ENCODE measurements at places on chromosomes 12 and 14. TPM values are rescaled to one million over a fixed set of nuclear protein-coding genes. Genes with fewer than 3 reads are reported as not detected.

KERA gene
- not detected for total RNA-seq

WNT1 gene
- total RNA-seq, result not detected

ASIC1 gene
- total RNA-seq, result 5.9 TPM

ANO2 gene
- total RNA-seq, result not detected

GPR84 gene
- not detected for total RNA-seq

NDUFA9 gene
- total RNA-seq, result 89.4 TPM

TEX52 gene
- total RNA-seq, result not detected

BICD1 gene
- 8.6 TPM for total RNA-seq

CEBPE gene
- total RNA-seq, result not detected

FGF23 gene
- not detected for total RNA-seq

SOAT2 gene
- total RNA-seq, result not detected

DAO gene
- total RNA-seq, result not detected

KRT80 gene
- total RNA-seq, result not detected

TRIM9 gene
- total RNA-seq, result 0.59 TPM

PRH2 gene
- total RNA-seq, result not detected

RNASE3 gene
- not detected for total RNA-seq

WBP11 gene
- total RNA-seq, result 14.1 TPM

EMP1 gene
- total RNA-seq, result 201 TPM

ZNF268 gene
- 26.2 TPM for total RNA-seq

SLCO1A2 gene
- not detected for total RNA-seq

TMEM132C gene
- total RNA-seq, result not detected

AKAP6 gene
- total RNA-seq, result 18.2 TPM

GPX2 gene
- total RNA-seq, result not detected

CELA1 gene
- total RNA-seq, result not detected

RFX4 gene
- total RNA-seq, result not detected

MYH7 gene
- not detected for total RNA-seq

TAS2R8 gene
- total RNA-seq, result not detected

SERPINA6 gene
- total RNA-seq, result not detected

PTMS gene
- 43.6 TPM for total RNA-seq

KSR2 gene
- not detected for total RNA-seq

PTPN6 gene
- 0.08 TPM for total RNA-seq
